ENCODE measurements at places on chromosomes 11 and 22. TPM values are rescaled to one million over a fixed set of nuclear protein-coding genes. Genes with fewer than 3 reads are reported as not detected.

Gene RFPL3
- not detected for total RNA-seq

Gene APOL5
- total RNA-seq: not detected

Gene TENM4
- total RNA-seq: not detected

Gene FDX1
- total RNA-seq: 11.2 TPM

Gene TIMM10
- total RNA-seq: 131 TPM

Gene C11orf91
- total RNA-seq: not detected

Gene KCTD14
- total RNA-seq: not detected

Gene MS4A7
- not detected for total RNA-seq

Gene ELFN2
- total RNA-seq: 0.57 TPM

Gene ROBO4
- total RNA-seq: not detected

Gene EXPH5
- total RNA-seq: 1.4 TPM

Gene HEPHL1
- not detected for total RNA-seq

Gene TRIM51
- not detected for total RNA-seq

Gene PAK1
- total RNA-seq: 33.1 TPM

Gene DERL3
- total RNA-seq: 8.1 TPM

Gene WNT11
- not detected for total RNA-seq

Gene GPHA2
- total RNA-seq: not detected

Gene TMEM86A
- total RNA-seq: 0.65 TPM

Gene TRIM48
- total RNA-seq: not detected

Gene MAJIN
- 0.21 TPM for total RNA-seq

Gene SLC25A18
- not detected for total RNA-seq

Gene MISFA
- total RNA-seq: 2.2 TPM

Gene GRM5
- not detected for total RNA-seq

Gene IGLL1
- not detected for total RNA-seq

Gene SLC22A8
- total RNA-seq: not detected

Gene PRODH
- 0.56 TPM for total RNA-seq

Gene ZNF202
- total RNA-seq: 7.8 TPM

Gene LIPT2
- total RNA-seq: 3.3 TPM

Gene JHY
- 1.6 TPM for total RNA-seq

Gene OR10A2
- total RNA-seq: not detected

Gene P2RY2
- not detected for total RNA-seq

Gene CDC45
- total RNA-seq: 122 TPM

Gene PRG3
- not detected for total RNA-seq

Gene PLEKHB1
- total RNA-seq: 16.0 TPM

Gene GAL
- total RNA-seq: 0.97 TPM

Gene DAGLA
- 0.15 TPM for total RNA-seq

Gene CALCA
- total RNA-seq: not detected

Gene FXYD2
- not detected for total RNA-seq

Gene MRGPRF
- not detected for total RNA-seq

Gene LRFN4
- total RNA-seq: 29.8 TPM

Gene NFAM1
- 0.15 TPM for total RNA-seq

Gene MMP13
- total RNA-seq: not detected

All from activated CD4-positive, alpha-beta memory T cell treated with anti-CD3 and anti-CD28 coated beads for 36 hours (primary cell).